ENCODE measurements at places on chromosomes 4 and X.

- DNase-seq = no peak
Observed at GRCh38 chr4:166991006-166991561, 243.2 kb downstream of the SPOCK3 start.

DNA sequence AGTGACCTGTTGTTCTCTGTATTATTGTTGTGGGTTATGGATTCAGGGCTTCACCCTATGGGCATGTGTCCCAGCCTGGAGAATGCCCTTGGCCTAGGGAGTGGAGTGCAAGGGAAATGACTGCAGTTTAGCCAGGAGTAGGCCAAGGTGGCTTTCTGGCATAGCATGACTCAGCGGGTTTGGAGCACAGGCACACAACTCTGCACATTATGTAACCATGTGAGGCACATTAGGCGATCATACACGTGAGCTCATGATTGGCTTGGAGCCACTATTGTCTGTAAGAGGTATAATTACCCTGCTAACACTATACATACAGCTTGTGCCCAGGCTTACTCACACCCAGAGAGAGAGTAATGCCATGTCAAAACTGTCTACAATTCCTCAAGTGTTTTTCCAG lies 35.1 kb upstream of the TACR3 start:
- DNase-seq = no peak

DNA sequence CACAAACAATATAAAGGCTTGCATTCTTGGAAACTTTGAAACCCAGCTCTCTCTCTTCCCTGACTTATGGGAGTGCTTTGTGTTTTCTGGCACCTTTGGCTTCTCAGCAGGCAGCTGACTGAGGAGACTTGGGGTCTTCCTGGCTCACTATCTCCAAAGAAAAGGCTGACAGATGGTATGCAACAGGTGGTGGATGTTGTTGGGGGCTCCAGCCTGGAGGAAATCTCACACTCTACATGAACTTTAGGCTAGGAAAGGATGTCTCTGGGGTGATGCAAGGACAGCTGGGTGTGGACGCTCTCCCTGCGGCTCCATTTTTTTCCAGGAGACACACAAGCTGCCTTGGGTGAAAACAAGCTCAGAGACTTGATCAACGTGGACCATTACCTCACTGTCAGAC lies 67.4 kb downstream of the DNAAF6 start:
- DNase-seq = no peak

DNA sequence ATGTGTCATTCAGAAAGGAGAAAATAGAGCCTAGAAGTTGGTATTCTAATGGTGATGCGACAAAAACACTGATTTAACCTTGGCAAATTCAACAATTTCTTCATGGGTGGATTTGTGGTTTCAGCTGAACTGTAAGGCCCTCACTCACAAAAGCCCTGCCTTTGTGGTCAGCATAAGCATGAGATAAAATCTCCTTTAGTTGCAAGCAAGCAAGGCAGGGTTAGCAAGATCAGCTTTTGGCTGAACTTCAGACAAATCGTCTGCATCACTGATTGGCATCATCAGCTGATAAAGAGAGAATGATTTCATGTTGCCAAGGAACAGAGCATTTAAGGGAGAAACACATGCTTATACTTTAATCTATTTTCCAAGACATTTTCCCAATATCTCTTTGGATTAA lies 2582.2 kb downstream of the PCDH7 start:
- no peak for DNase-seq

GRCh38 chrX:101429934-101430333 lies 21.9 kb downstream of the HNRNPH2 start:
- no peak for DNase-seq

DNA sequence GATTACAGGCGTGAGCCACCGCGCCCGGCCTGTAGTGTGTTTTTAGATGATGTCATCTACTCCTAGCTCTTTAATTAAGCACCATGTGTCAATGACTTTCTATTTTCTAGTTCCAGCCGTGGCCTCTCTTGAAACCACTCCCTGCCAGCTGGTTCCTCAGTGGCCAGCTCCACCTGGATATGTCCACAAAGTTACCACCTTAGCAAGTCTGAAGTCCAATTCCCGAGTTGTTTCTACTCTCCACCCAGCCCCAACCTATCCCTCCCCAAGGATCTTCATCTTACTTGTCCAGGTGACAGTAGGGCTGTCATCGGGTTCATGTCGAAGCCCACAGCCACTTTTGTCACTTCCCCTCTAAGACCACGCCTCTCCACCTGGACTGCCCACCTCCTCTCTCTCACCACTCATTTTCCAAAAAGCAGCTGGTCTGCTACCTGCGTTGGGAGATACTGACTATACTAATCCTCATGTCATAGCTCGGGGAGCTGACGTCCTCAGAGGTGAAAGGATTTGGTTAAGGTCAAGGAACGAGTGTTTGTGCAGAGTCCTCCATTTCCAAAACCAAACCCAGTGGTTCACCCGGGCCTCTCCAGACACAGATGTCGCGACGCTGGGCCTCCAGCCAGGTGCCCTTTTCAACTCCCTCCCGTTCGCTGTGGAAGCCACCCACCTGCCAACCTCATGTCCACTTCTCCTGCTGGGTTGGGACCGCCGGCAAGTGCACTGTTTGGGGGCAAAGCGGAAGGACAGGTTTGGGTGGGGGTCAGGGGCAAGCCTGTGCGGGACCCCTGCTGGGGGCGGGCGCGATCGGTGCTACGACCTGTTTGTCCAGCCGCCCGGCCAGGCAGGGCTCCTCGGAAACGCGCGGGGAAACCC lies 704 bp downstream of the FAM3A start:
- DNase-seq = no peak

DNA sequence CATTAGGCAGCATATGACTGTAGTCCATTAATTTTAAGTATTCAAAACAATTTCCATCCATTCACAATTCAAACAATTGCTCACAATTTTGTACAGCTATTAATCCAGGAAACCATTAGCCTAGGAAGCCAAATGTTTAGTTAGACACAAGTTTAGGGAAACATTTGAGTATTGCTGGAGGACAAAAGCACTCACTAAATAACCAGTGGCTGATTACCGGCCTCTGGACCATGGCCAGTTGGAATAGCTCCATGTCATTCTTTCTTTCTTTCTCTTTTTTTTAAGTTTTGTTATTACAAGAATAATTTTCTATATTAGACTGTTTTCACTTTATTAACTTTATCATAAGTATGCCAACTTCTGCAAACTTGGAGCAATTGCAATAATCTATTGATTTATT lies 31.3 kb downstream of the TRIML2 start:
- DNase-seq = no peak

DNA sequence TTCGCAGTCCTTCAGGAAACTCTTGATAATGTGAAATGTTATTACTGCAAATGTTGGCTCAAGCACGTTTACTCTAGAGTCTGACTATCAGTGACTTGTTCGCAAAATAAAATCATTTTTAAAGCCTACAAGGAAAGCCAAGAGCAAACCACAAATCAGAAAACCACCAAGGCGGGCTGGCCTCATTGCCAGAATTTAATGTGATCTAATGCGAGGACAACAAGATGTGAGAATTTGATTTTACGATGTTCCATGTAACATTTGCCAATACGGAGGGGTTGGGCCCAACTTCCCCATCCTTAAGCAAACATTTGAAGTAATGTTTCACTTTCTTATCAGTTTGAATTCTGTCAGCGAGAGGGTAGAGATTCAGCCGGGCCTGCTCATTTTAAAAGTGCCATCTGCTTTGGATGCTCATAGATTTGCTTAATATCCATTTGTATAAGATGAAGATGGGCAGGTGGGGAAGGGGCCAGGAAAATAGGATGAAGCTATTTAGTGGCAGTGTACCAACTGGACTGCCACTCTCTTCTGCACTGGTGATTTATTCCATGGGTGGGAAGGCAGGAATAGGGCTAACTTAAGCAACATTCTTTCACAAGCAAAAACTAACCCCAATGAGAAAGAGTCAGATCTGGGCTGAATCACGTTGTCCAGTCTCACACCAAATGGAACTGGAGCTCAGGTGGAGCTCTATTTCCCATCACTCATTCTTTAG lies 225.3 kb downstream of the ANAPC10 start:
- no peak for DNase-seq

DNA sequence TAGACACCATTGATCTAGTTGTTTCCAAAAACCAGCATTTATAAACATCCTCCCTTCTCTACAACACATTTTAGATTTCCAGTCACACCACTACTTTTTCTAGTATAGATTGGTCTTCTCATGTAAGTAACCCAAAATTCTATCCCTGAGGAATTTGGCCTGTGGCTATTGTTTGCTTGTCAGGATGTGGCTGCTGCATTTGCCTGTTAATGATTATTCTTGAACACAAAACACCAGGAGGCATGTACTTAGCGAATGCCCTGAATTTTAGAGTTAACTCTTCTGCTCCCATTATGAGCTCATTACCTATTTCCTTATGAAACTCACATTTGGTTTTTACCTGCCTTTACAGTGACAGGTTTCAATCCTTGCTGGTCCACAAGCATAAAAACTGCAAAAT lies 102.0 kb upstream of the FSTL5 start:
- DNase-seq = no peak

DNA sequence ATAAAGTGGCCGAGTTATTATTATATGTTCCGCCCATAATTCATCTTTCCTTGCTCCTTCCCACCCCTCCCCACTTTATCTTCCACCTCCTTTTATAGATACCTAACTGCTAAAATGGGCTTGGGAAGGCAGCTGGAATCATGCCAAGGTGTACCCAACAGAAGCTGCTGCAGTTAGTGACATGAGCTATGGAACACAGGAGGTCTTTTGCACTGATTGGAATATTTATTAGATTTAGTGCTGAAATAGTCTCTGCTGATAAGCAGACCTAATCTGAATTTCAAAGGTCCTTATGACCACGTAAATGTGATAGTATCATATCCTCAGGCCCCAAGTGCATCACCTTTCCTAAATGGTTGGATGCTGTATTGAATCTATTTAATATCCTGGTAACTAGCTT lies 64.9 kb downstream of the HMGB2 start:
- no peak for DNase-seq

DNA sequence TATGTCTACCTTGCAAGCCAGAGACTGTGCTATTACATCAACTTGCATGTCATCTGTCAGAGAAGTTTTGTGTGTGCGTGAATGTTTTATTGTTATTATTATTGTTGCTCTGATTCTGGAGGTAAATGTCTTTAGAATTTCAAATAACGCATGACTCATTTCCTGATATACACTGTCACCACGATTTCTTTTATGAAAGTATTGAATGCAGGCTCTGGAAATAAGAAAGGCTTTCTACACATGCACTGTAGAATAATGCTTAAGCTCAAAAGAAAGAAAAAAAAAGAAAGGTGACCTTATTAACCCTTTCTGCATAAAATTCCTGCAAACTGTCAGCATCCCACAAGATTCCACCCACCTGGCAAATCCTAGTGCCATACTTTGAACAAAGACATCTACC lies 632.9 kb downstream of the ZNF674 start:
- DNase-seq = no peak

DNA sequence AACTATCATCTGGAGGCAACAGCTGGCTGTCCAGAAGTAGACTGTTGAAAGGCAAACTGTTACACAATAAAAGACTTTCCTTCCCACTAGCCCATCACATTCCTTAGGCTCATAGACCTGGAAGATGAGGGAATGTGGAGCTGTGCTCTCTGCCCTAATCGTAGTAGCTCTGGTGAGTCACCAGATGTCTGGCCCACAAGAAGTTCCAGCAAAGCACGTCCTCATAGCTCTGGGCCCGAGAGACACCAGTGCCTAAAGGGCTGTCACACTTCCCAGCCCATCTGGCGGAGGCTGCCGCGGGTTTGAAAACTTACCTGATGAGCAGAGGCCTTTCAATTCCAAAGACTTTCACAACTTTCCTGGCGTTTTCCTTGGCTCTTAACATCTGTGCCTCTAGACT lies 81.7 kb upstream of the STOX2 start:
- DNase-seq = no peak

DNA sequence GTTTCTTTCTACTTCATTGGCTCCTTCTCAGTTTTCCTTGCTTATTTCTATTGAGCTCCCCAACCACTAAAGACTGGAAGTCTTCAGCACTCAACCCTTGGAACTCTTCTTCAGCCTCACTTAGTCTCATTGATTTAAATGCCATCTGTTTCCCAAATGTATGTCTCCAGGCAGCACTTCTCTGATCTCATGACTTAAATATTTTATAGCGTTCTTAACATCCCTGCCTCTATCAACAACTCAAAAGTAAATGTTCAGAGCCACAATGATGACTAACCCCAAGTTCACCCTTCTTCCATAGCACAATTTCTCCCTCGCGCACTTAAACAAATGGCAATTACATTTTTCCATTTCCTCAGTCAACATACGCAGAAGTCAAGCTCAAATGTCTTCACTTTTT lies 1393.3 kb downstream of the ARAP2 start:
- no peak for DNase-seq

DNA sequence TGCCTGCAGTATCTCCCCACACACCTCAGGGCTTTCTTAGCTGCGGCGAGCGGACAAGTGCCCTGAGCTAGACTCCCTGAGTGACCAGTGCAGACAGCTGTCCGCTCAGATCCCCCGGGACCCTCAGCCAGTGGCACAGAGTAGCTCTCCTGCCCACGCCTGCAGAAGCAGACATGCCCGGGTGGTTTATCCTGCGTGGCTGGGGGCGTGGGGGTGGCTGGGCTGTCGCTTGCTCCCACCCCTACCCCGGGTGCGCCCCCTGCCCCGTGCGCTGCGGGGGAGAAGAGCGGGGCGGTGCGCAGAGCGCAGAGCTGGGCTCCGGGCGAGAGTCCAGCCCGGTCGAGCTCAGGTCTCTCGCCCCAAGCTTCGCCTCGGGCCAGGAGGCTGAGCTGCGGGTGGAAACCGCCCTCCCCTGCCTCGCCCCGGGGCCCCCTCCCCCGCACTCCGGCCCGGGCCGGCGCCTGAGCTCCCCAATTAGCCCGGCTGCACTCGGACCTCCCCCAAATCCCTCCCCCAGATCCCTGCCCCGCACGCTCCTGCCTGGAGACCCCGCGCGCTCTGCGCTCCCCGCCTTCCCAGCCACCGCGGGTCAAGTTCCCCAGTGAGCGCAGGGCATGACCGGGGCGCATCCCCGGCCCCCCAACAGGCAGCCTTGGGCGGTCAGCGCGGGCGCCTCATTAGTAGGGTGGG lies 11.7 kb upstream of the SHOX start:
- no peak for DNase-seq

- no peak for DNase-seq
Observed at GRCh38 chrX:21744060-21744459, 13.9 kb downstream of the SMPX start.

DNA sequence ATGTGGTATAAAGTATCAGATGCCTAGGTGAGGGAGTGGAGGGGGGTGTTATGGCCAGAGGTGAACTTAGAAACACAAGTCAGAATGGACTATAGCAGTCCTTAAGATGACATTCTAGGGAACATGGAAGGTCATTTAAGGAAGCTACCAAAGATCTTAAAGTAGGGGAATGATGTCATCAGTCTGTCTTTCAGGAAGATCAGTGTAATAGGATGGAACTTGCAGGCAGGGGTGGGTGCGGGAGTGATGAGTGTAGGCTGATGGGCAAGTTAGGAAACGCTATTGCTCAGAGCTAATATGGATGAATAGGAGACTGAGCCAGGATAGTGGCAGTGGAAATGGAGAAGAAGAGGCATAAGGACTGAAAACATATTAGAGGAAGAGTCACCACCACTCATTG lies 27.5 kb upstream of the CWH43 start:
- DNase-seq = no peak

DNA sequence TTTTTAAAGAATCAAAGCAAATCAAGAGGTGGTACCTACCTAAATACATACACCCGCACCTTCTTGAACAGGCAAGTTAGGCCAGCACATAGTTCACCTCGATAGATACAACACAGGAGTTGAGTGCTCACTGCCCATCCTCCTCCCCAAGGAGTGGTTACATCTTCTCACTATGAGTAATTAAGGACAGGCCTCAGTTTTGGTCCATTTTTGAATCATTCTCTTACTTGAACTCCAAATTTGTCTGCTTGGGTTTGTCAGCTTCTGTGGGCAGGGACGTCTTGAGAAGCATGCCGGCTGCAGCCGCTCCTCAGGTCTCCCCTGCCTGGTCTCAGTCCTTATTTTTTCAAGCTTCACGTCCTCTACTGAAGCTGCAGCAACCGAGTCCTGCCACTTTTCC lies 190.6 kb upstream of the RBPJ start:
- DNase-seq = no peak
